ENCODE measurements at places on chromosomes 7 and 10. TPM values are rescaled to one million over a fixed set of nuclear protein-coding genes. Genes with fewer than 3 reads are reported as not detected.

The FAM25G gene
- total RNA-seq, result 0.63 TPM

The LEP gene
- not detected for total RNA-seq

DNA sequence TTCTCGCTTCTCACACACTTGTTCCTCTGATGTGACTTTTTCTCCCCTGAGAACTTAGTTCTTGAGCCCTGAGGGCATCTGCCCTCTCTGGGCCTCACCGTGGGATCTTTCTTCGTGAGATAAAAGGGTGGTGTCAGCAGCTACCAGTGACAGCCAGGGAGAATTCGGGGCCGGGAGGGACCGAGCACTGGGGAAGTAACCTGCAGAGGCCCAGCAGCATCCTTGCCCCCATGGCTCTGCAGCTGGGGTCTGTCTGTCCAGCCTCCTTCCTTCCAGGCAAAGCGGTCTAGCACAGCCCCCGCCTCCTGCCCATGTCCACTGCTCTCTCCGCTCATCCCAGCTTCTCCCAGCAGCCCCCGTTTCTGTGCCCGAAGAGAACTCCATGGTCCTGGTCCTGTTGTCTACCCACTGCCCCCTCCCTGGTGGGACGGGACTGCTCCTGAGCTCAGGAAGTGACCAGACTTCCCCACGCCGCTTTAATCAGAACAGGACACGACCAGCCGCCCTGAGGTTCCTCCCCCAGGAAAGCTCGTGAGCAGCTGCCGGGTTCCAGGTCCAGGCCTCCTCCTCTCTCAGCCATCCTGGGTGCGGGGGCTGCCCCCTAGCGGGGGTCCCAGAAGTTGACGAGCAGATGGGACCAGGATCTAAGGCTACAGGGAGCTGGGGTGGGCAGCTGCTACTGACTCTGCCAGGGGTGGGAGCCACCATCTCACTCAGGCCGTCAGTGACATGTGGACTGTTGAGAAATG is 187.5 kb downstream of the WDR37 start:
- DNase-seq, result peak; percentile 13

DNA sequence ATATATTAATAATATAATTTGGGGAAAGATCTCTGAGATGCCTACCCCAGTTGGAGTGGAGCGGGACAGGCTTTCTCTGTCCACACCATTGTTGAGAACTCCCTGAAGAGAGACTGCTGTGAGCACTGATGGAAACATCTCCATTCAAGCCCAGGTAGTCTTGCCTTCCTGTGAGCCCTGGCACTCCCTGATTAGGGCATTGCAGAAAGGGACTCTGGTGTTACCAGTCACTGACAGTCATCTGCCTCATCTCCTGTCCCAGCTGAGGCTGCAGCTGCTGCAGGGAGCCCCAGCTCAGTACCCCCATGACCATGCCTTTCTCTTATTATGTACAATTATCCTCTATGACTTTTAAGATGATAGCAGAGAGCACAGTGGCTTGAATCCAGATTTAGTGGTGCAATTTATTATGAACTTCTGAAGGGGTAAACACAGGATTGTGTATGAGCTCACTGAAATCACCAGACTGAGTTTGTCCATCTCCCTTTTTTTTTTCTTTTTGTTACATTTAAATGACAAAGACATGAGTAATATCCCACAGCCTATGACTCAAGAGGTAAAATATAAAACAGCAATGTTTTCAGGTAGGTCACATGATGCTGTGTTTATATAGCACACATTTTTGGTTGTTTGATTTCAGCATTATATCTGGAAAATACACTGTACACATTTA is 236.9 kb downstream of the SLC25A13 start:
- DNase-seq, result no peak

DNA sequence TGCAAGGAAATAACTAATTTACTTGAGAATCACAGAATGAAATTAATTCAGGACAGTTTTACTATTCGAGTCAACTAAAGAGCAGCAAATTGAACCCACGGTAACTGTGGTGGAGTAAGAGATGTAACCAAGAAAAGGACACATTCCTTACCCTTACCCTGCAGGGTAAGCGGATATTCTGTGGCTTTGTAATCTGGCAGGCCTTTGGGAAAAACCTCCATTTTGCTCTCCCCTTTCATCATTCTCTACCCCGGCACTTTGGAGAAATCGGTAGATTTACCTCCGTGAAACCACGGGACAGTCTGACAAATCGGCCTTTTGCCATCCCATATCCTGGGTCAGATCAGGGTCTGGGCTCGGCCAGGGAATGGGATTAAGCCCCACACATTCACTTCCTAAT is 18.4 kb downstream of the RCC1L start:
- no peak for DNase-seq

- peak; percentile 39 for DNase-seq
Measured at GRCh38 chr7:105752671-105753275, 123.6 kb downstream of the ATXN7L1 start.
